ENCODE measurements at places on chromosomes 3 and 15.
A peak's percentile ranks its signal among the peaks of the same experiment; 100 is the strongest.

- no peak for DNase-seq
Measured at GRCh38 chr3:64422192-64422591, 196.9 kb upstream of the PRICKLE2 start.

DNA sequence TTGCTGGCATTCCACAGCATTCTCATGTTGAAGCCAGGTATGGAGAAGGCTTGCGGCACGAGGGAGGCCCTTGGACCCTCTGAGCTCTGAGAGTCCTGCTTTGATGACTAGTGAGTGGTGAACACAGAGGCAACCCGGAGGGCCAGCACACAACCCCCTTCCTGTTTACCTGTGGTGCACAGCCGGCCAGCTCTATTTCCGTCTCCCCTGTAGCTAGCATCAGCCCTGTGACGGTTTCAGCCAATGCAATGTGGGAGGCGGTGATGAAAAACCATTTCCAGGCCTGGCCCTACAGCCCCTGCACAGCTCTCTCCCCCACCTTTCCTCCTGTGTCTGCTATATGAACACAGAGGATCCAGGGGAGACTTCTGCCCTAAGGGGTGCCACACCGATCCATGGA lies 76.8 kb upstream of the KLHL25 start:
- DNase-seq: no peak

GRCh38 chr3:184827572-184827971 lies 15.6 kb downstream of the VPS8 start:
- no peak for DNase-seq

- DNase-seq: no peak
Measured at GRCh38 chr3:129549805-129550204, 6.8 kb downstream of the H1-8 start.

DNA sequence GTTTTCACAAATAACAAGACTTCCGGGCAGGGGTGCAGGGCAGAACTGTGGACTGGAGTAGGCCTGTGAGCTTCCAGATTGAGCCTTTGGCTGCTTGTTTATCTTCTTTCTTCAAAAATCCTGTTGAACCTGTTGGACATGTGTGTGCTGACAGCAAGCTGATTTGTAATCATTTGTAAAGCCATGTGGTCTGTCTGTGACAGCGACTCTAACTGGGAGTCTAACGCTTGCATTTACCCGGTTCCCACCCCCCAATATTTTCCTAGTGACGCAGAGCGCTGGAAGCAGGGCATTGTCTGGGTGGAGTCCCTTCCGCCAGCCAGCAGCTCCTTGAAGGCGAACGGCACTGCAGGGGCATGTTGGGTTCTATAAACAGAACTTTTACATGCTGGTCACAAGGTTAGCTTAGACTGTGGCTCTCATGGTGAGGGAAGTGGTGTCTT lies 85.7 kb upstream of the MYZAP start:
- DNase-seq: no peak

DNA sequence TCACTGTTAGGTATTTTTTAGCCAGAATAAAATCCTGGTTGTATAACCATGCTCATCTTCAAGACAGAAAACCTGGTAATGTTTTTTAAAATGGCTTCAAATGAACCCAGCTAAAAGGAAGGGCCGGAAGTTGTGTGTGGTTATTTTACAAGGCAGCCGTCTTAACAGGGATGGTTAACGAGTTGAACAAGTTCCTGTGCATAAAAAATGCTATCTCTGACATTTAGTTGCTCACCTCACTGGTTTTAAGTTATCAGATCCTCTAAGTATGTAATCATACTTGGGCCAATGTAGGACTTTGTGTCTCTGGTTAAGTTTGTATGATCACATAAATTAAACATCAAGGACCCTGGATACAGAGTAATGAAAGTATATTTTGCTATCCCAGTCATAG lies 2.1 kb downstream of the ATP11B start:
- peak; percentile 58 for DNase-seq

GRCh38 chr3:177751770-177752169 lies 554.5 kb upstream of the TBL1XR1 start:
- DNase-seq: no peak

DNA sequence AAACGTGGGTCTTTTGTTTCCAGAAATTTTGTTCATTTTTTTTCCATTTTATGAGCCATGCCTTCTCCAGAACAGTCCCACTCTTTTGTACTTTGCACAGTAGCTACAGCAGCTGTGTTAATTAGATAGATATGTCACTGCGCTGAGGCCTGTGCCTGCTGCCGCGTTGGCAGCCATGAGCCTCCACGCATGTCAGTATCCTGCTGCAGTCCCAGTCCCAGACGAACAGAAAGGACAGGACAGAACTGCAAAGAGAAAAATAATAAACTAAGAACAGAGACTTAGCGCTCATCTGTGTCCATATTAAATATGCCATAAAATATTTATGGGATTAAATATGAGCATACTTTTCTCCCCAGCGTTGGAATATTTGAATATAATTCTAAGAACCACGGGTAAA lies 442.4 kb upstream of the RARB start:
- no peak for DNase-seq

DNA sequence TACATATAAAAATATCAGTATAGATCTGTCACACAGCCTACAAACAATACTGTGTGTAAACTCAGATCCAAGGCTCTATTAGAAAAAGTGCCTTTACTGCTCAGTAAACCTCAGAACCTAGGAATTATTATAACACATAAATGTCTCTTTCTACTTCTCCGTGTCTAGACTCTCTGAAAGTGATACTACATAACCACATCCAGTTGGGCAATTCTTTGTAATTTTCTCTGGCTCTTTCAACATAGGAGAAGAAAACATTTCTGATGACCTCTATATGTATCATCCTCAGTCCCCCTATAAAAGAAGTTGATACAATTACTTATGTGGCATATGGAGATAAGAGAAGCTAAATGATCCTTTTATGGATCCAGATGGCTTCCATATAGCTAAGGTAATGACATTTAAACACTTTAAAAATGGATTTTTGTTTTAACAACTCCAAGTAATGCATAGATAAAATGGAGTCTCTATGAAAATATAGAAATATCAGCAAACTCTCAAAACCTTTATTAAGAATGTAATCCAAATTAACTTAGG lies 104.5 kb downstream of the LSAMP start:
- DNase-seq: no peak

DNA sequence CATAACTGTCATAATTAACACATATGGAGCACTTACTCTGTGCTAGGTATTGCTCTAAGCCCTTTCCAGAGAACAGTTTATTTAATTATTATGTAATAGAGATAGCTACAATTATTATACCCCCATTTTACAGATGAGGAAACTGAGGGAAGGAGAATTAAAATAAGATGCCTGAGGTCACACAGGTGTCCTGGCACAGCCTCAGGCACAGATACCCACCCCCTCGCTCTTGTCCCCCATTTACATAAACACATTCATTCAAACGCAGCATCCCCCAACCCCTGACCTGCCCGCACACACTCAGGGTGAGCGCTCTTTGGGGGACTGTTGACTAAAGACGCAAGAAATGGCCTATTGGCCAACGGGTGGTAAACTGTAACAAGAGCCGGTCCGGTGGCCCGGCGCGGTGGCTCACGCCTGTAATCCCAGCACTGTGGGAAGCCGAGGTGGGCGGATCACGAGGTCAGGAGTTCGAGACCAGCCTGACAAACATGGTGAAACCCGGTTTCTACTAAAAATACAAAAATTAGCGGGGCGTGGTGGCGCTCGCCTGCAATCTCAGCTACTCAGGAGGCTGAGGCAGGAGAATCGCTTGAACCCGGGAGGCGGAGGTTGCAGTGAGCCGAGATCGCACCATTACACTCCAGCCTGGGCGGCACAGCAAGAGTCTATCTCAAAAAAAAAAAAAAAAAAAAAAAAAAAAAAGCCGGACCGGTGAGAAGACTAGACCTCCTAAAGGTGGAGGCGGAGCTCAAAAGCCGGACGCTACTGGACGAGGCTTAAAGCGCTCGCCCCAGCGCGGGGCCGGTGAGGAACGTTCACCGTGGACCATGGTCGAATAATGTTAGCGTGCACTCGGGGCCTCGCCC lies 1.9 kb upstream of the ISL2 start:
- no peak for DNase-seq

GRCh38 chr3:22734756-22735155 lies 468.4 kb upstream of the UBE2E2 start:
- DNase-seq: no peak

DNA sequence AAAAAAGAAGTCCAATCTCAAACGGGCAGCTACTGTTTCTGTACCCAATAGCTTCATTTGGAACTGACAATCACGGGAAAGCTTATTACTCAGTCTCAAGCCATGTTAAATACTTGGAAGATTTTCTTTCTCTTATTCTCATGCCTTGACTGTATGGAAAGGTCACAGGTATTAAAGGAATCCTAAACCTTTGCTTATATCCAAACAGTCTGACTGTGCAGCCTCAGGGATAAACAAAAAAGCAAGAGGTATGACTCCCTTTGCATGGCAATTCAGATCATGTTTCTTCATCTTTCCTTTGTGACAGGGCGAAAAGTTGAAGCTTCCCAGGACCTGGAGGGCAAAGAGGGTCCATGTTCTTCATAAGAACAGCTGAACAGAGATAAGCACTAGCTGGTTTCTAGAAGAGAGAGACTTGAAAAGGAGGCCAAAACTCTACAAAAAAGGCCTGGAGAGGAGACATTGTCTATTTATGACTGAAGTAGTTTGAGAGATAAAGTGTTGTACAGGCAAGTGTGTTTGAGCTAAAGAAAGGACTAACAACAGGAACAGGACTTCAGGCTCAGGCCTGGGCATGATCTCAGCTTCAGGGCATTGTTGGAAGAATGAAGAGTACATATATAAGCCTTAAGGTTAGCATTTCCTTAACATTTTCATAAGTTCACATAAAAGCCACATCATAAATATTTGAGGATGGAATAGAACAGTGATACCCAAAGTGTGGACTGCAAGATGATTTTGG lies 231.0 kb upstream of the THRB start:
- DNase-seq: no peak

DNA sequence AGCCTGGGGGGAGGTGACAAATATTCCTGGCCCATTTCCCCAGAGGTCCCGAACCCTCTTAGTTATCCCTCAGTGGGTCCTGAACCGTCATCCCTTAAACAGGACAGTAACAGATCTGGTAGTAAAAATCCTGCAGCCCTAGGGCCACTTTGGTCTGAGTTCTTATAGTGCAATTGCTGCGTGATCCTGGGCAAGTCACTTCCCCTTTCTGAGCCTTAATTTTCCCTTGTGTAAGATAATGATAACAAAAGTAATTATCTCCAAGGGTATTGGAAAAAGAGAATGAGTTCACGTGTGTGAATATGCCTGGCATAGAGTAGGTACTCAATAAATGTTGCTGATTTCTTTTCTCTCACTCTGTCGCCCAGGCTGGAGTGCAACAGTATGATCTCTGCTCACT lies 2.9 kb upstream of the JAGN1 start:
- no peak for DNase-seq

- DNase-seq: no peak
Measured at GRCh38 chr3:122676759-122677158, 3.9 kb upstream of the PARP14 start.

All from GM13976 (cell line).